Ascending aorta (tissue), 2 donors: ENCODE measurements at places on chromosomes 4 and X. TPM values are rescaled to one million over a fixed set of nuclear protein-coding genes. Genes with fewer than 3 reads are reported as not detected.

The ZNF630 gene
- 3.3 TPM for total RNA-seq

The SOD3 gene
- 893 TPM for total RNA-seq

The KLF8 gene
- total RNA-seq, result 5.7 TPM

The SPANXA2 gene
- total RNA-seq, result not detected

The SLIT2 gene
- 25.2 TPM for total RNA-seq

The DGAT2L6 gene
- total RNA-seq, result not detected

- no peak for DNase-seq
Observed at GRCh38 chr4:140395668-140396067, 22.2 kb downstream of the SCOC start.

GRCh38 chrX:73076838-73077237, 2.5 kb downstream of the PABPC1L2A start:
- DNase-seq, result no peak

DNA sequence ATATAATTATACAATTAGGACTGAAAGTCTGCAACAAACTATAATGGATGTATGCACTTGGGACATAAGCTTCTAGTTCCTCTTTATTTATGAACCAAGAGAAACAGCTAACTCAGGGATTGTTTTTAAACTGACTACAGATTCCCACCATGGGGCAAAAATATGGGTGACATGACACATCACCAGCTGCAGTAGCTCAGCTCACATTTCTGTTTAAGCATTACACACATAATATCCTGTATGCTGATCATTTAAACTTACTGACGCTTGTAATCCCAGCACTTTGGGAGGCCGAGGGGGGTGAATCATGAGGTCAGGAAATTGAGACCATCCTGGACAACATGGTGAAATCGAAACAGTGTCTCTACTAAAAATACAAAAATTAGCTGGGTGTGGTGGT, 11.5 kb downstream of the FGB start:
- DNase-seq, result no peak

GRCh38 chr4:90946945-90947344, 819.8 kb downstream of the CCSER1 start:
- DNase-seq, result no peak
